Foreskin melanocyte (primary cell): ENCODE measurements at places on chromosomes 12 and 14.

GRCh38 chr12:70032076-70032475 lies 207.0 kb downstream of the MYRFL start:
- DNase-seq, result no peak

DNA sequence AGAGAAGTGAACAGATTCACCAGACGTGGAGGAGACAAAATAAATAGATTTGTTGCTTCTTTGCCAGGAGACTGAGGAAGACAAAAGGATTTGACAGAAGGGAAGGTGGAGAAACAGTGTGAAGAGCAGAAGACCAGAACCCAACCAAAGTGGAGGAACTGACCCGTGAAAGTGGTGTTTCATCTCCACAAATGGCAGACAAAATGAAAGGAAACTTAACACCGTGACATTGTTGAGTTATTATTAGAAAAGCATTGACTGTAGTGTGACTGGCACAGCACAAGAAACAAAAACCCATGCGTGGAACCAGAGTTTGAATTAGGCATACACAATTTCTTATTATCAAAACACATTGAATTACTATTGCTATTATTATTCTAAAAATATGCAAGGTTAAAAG lies 518.1 kb downstream of the TMEM121 start:
- DNase-seq, result no peak

- no peak for DNase-seq
Observed at GRCh38 chr12:48863291-48863690, 2.4 kb downstream of the RND1 start.

GRCh38 chr14:36498938-36499337 lies 21.1 kb downstream of the NKX2-1 start:
- DNase-seq, result no peak

DNA sequence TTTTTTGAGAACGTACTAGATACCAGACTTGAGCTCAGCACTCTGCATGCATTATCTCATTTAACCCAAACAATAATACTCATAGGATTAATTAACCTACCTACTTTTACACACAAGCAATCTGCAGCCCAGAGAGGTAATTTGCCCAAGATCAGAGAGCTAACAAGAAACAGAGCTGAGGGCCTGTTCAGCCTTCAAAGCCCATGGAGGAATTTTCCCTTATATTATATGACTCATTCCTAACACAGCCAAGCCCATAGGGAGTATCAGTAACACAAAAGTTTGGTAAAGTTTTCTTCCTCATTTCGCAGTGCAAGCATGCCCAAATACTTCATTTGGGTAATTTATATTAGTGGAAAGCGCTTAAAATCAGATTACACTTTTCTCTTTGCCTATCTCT lies 94.7 kb downstream of the GALC start:
- DNase-seq, result no peak

DNA sequence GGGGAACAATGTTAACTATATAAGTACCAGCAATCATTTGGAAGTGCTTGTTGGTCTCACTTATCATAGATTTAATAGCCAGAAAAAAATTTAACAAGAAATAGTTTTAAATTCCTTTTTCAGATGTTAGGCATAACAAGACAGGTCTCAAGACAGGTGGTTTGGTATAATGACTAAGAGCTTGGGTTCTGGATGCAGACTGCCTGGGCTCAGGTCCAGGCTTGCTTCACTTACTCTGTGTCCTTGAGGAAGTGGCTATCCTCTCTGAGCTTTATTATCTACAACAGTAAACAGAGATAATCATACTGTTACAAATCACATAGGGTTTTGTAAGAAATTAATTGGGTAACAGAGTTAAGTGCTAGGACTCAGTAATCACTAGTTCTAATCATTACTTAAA lies 338.0 kb upstream of the FLRT2 start:
- no peak for DNase-seq

DNA sequence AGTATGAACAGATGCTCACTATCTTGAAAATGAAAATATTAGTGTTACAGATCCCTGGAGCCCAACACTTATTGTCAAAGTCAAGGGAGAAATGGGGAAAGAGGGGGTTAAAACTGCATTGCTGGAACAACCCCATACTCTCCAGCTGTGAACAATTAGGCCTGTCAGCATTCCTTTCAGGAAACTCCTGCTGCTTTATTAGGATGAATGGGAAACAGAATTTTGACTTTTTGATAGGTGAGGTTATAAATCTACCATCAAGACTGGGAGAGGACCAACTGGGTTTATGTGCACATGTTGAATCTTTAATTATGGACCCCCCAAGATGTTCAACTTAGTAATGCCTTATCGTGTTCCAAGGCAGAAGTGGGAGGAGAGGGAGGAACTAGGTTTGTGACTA lies 85.0 kb downstream of the TMTC1 start:
- DNase-seq, result no peak

DNA sequence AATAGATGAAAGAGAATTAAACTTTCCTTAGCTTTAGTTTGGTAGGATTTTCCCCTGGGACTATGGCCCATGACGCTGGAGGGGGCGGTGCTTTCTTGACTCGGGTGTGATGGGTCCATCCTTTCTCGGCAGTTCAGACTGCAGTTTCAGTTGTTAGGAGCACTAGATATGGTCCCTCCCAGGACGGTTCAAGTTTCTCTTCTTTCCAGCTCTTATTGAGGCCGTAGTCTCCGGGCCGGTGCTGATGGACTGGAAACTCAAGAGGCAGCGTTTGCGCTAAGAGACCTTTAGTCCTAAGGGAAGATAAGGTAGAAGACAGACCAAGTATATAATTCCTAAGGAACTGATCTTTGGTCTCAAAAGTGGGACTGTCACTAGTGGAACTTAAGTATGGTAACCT lies 111.2 kb downstream of the RIN3 start:
- no peak for DNase-seq

DNA sequence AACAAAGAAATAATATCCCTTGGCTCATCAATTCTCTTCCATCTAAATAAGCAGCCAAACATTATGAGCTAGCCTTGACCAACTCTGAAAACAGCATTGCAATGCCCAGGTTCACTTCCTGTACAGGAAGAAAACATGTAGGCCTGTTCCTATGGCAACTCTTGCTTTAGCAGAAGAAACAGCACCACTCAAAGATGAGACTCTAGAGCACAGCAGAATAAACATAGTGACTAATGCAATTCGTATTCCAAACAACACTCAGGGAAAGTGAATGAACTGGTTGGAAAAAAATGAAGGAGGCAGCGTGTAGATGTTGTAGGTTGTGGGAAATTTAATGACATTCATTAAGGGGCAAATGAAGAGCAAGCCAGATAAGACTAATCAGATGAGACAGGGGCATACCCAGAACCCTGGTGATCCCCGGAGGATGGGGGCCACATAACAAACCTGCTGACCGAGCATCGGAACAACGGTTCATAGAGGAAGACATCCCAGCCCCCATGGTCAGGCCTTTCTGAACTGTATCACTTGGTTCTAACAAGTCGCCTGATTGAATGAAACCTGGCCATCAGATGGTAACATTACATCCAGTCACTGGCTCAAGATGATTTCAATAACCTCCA lies 9.0 kb downstream of the ARHGDIB start:
- peak; percentile 29 for DNase-seq

GRCh38 chr12:108133482-108133881 lies 4.4 kb downstream of the WSCD2 start:
- DNase-seq, result no peak

DNA sequence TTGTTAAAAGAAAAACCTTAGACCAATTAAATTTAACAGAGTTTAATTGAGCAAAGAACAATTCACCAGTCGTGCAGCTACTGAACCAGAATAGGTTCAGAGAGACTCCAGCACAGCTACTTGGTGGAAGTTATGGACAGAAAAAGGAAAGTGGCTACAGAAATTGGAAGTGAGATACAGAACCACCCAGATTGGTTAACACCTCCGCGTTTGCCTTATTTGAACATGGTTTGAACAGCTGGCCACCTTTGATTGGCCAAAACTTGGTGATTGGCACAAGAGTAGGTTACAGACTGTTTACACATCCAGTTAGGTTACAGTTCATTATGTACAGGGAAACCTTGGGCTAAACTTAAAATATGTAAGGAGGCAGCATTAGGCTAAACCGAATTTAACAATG lies 54.9 kb downstream of the SRGAP1 start:
- no peak for DNase-seq

- DNase-seq, result no peak
Observed at GRCh38 chr14:22497671-22498093, 91.3 kb downstream of the DAD1 start.

DNA sequence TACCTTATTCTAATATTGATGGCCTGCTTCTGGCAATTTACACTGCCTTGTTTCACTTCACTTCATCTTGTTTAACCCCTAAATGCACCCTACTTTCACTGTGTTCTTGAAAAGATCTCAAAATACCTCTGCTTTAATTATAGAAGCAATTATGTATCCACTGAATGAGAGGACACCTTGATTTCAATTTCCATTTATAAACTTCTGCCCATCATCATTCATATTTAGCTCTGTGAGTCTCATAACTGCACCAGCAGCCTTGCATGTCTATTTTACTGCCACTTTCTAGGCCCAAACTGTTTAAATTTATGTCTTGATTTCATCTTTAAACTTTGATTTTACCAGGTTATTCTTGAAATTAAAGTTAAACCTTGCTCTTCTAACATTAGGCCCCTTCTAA lies 7.1 kb upstream of the DNAAF2 start:
- DNase-seq, result no peak

GRCh38 chr12:53624956-53625355 lies 1.2 kb downstream of the ATF7 start:
- DNase-seq, result peak; percentile 11

DNA sequence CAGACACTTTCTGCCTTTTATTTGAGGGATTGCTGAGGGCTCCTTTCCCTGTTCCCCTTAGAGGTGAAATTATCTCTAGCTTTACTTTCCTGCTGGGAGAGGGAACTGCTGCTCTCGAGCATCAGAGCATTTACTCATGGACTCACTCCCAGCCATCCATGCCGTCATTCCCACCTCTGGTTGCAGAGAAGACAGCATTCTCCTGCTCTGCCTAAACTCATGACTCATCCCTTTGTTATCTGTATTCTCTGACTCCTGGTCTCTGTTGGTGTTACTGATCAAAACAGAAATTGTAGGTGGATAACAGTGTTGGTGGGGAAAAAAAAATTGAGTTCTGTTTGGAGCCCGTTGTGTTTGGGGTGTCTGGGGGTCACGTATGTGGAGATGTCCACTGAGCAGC lies 159.3 kb downstream of the TTC8 start:
- DNase-seq, result no peak

- no peak for DNase-seq
Observed at GRCh38 chr14:89813617-89814031, 140.9 kb downstream of the EFCAB11 start.

GRCh38 chr12:49954863-49955830 lies 4.6 kb downstream of the AQP2 start:
- no peak for DNase-seq
